ENCODE measurements at places on chromosomes 6 and 20. TPM values are rescaled to one million over a fixed set of nuclear protein-coding genes. Genes with fewer than 3 reads are reported as not detected.

ARMH2 gene
- polyA plus RNA-seq: not detected

CASS4 gene
- 0.22 TPM for polyA plus RNA-seq

LGSN gene
- polyA plus RNA-seq: 0.26 TPM

RNGTT gene
- polyA plus RNA-seq: 5.4 TPM

SLC35B2 gene
- polyA plus RNA-seq: 49.5 TPM

KCNK5 gene
- polyA plus RNA-seq: 48.4 TPM

ADGRF4 gene
- polyA plus RNA-seq: not detected

DNA sequence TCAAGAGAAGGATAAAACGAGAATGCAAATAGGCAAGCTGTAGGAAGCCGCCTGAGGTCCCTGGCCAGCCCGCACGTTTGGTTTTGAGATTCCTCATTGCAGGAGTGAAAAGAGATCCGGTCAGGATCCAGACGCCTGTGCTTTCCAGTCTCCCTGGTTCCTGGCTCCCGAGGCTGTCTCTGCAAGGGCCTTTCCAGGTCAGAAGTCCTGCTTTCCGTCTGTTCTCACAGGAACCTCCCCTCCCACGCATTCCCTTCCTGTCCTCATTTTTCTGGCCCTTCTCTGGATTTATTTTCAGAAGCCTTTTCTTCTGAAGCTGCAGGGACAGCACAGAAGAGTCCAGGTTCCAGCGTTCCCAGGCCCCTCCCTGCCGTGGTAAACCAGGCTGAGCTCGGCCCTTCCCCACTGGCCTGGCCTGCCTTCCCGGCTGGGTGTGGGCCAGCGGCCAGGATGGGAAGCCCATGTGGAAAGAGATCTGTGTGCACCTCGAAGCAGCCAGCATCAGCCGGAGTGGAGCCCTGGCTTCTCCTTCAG lies 54.0 kb downstream of the TMEM242 start:
- peak; percentile 82 for DNase-seq

GRCh38 chr6:133609415-133610226 lies 279.3 kb upstream of the TCF21 start:
- no peak for DNase-seq

GRCh38 chr6:24923885-24924401 lies 11.8 kb downstream of the RIPOR2 start:
- DNase-seq: no peak

DNA sequence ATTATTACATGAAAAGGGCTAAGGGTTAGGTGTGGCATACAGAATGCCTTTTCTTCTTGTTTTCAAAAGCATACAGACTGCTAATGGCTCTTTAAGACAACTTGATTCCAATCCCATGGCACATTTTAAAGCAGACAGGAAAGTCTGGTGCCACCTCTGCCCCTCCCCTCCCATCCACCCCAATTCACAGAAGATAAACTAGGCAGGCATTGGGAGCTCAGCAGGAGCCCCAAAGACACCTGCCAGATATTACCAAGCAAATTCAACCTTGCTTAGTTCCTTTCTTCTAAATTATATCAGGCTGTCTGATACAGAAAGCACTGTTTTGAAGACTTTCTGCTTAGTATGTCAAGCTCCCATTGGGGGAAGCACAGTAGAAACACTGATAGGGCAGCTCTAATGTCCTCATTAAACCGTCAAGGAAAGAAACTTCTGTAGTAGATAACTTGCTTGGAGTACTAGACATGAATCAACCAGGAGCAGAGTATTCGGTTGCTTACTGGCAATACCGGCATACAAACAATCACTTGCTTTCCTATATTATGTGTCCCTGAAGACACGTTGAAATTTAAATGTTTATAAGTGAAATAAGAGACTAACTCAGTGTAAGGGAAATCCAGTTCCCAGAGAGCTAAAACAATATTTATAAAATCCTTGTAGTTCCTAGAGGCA lies 13.0 kb downstream of the SESN1 start:
- no peak for DNase-seq

GRCh38 chr6:61585504-61585903 lies 700.5 kb downstream of the KHDRBS2 start:
- DNase-seq: no peak

DNA sequence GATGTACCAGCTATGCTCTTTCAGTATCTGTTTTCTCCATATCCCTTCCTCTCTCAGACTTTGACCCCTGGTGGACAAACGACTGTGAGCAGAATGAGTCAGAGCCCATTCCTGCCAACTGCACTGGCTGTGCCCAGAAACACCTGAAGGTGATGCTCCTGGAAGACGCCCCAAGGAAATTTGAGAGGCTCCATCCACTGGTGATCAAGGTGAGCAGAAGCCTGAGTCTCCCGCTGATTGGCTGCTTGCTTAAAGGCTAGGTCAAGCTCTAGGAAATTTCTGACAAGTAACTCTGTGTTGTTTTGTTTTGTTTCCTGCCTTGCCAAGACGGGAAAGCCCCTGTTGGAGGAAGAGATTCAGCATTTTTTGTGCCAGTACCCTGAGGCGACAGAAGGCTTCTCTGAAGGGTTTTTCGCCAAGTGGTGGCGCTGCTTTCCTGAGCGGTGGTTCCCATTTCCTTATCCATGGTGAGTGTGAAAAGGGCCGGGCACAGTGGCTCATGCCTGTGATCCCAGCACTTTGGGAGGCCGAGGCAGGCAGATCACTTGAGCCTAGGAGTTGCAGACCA lies 28.6 kb downstream of the C6orf89 start:
- DNase-seq: peak; percentile 29

GRCh38 chr20:48314925-48315592 lies 512.7 kb downstream of the PREX1 start:
- DNase-seq: no peak

DNA sequence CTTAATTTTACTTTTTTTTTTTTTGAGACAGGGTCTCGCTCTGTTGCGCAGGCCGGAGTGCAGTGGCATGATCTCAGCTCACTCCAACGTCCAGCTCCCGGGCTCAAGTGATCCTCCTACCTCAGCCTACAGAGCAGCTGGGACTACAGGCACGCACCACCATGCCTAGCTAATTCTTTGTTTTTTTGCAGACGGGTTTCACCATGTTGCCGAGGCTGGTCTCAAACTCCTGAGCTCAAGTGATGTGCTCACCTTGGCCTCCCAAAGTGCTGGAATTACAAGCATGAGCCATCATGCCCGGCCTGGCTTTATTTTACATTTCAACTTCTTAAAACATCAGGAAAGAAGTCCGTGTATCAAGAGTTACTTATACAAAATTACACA lies 5.7 kb downstream of the OSER1 start:
- DNase-seq: no peak

- DNase-seq: no peak
Measured at GRCh38 chr6:63567966-63568365, 4.3 kb upstream of the LOC128125822 start.

DNA sequence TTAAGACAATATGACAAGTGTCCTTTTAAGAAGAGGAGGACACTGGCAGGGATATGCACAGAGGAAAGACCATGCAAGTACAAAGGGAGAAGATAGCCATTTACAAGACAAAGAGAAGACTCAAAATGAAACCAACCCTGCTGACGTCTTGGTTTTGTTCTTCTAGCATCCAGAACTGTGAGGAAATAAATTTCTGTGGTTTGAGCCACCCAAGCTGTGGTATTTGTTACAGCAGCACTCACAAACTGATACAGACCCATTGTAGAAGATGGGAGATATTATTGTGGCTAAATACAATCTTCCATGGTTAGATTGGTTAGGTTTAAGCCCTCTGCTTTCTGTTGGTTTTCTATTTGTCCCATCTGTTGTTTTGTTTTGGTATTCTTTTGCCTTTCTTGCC lies 88.6 kb upstream of the SLC35F1 start:
- no peak for DNase-seq

GRCh38 chr6:156319707-156320106 lies 457.5 kb upstream of the ARID1B start:
- no peak for DNase-seq

Measured in kidney (tissue), 22 donors.